ENCODE measurements at places on chromosomes 4 and X.
A peak's percentile ranks its signal among the peaks of the same experiment; 100 is the strongest.

DNA sequence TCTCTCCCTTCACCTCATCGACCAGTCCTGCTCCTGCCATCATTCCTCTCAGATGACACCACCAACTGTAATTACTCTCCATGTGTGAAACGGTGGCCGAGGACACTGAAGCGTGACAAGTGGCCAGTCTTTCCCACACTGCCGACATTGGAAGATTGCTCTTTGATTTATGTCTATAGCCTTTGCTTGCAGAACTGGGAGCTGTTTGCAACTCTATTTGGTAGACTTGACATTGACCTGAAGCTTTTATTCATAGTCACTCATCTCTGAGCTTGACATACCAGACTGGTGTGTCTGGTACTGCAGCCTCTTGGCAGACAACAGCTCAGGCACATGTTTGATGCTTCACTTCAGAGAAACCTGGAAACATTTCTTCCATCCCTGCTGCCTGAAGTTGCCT is 121.8 kb upstream of the GALNT7 start:
- no peak for DNase-seq

GRCh38 chr4:156111686-156112085 is 158.0 kb upstream of the CTSO start:
- no peak for DNase-seq

DNA sequence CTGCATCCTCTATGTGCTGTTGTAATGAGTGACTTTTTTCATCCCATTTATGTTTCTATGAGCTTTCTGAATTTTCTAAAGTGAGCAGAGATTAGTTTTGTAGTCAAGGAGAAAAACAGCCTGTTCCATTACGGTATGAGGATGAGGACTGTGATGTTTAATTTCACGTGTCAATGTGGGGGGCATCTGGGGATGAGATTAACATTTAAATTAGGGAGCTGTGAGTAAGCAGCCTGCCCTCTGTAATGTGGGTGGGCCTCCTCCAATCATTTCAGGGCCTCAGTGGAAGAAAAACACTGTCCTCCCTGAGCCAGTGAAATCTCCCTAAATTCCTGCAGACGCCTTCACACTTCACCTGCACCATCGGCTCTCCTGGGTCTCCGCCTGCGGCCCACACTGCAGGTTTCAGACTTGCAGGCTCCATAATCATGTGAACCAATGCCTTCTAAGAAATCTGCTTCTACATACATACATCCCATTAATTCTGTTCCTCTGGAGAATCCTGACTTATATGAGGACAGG is 121.7 kb downstream of the AFAP1 start:
- no peak for DNase-seq

DNA sequence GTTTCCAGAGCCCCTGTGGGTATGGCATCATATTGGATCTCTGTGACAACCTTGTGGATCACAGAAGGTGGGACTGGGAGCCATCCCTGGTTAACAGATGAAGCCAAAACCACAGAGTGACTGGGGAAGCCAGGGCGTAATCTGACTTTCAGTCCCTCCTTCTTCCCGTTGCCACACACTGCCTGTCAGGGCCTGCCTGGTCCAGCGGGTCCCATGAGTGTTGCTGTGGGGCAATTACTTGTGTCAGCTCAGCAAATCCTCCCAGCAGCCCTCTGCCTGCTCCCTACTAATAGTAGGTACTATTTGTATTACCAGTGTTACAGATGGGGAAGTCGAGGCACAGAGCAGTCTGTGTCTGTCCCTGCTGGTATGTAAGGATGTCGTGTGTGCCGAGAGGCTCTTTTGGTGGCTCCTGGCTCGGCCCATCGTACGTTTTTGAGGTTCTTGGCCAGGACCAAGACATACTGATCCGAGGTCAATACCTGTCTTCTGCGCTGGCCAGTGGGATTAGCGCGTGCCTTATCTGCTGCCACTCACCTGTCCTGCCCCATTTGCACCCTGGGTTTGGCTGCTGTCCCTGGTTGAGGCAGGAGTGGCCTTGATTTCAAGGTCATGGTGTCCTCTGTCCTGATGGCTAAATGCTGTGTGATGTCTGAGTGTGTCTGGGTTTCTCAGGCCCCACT is 5.7 kb downstream of the NSG1 start:
- DNase-seq: no peak

DNA sequence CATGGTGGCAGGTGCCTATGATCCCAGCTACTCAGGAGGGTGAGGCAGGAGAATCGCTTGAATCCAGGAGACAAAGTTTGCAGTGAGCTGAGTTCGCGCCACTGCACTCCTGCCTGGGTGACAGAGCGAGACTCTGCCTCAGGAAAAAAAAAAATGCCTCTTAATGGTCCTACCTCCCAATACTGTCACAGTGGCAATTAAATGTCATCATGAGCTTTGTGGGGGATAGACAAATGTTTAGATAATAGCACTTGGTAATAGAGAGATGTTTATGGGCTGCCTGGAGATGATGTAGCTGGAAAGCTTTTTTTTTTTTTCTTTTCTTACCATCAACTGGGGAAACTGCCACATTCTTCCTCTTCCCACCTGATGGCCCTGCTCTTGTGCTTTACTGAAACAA is 33.0 kb downstream of the GRK4 start:
- DNase-seq: no peak

- DNase-seq: no peak
Observed at GRCh38 chr4:4472344-4472958, 69.4 kb downstream of the STX18 start.

DNA sequence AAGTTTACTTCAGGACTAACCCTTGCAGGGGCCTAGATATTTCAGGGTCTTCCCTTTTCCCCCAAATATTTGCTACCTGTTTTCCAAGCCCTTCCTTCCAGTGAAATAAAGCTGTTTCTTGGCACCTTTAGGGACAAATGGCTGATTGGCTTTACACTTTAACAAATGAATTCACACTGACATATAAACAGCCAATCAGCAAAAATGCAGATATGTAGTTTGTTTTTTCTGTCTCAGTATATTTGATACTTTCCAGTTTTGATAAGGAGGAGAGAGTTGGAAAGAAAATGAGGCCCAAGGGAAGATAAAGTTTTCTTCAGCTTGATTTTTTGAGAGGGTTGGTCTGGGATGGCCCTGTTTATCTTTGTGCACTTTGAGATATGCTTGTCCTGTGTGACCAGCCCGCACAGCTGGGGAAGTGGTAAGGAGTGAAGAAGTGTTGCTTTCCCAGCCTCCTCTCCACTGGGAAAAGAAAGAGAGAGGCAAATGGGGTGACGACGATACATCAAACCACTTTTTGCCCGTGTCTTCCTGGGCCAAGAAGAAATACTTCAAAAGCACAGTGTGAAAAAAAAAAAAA is 67.5 kb downstream of the MGST2 start:
- no peak for DNase-seq

DNA sequence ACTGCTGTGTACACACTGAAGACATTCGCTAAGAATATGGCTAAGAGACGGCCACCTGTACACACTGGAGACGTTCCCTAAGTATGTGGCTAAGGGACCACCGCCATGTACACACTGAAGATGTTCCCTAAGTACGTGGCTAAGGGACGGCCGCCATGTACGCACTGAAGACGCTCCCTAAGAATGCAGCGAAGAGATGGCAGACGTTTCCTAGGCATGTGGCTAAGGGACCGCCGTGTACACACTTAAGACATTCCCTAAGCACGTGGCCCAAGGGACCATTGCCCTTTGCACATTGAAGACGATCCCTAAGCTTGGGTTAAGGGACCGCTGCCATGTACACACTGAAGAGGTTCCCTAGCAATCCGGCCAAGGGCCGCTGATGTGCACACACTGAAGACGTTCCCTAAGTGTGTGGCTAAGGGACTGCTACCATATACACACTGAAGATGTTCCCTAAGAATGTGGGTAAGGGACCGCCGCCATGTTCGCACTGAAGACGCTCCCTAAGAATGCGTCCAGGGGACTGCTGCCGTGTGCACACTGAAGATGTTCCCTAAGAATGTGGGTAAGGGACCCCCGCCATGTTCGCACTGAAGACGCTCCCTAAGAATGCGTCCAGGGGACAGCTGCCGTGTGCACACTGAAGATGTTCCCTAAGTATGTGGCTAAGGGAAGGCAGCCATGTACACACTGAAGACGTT is 36.7 kb downstream of the DHRSX start:
- DNase-seq: no peak

DNA sequence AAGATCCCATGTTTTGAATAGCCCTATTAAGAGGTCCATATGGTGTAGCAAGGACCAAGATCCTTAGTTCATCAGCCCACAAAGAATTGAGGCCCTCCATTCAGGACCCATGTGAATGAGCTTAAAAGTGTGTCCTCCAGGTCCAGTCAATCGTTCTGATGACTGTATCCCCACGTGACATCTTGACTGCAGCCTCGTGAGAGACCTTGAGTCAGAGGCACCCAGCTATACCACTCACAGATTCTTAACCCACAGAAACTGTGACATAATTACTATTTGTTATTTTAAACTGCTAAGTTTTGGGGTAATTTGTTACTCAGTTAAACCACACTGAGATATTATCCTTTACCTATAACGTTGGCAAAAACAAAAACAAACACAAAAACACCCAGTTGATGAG is 62.4 kb downstream of the ZNF182 start:
- no peak for DNase-seq

- DNase-seq: no peak
Observed at GRCh38 chrX:139194571-139195280, 335.8 kb upstream of the F9 start.

GRCh38 chrX:103586314-103586646 is 965 bp downstream of the TCEAL4 start:
- DNase-seq: no peak

GRCh38 chr4:3070709-3071500 is 3.4 kb downstream of the HTT-AS start:
- DNase-seq: no peak

DNA sequence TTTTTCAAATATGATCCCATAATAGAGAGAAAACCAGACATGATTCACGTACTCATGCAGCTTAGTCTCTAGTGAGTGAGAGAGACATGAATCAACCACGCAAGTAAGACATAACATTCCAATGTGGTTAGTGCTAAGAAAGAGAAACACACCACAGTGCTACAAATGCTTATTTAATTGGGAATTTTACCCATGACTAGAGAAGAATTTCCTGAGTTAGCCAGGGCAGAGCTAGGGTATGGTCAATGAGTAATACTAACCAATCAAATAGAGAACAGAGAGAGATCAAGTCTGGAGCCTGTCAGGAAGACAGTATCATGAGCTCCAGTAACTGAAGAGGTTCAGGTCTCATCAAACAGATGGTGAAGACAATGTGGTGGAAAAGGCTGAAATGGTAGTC is 495.2 kb downstream of the PDGFC start:
- no peak for DNase-seq

DNA sequence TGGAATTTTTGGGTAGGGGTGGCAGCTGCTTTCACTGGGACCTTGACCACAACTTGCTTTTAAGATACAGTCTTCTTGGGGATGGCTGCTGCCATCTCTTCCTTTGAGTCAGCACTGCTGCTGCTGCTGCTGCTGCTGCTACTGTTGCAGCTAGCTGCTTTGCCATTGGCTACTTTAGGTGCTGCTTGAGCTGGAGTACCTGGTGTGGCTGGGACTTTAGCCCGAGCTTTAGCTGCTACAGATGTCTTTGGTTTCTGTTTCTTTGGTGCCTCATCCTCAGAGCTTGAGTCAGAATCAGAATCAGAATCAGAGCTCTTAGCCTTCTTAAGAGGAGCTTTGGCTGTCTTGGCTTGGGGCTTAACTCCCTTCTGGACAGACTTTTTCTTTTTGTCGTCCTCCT is 52.2 kb downstream of the FAM9B start:
- no peak for DNase-seq

GRCh38 chr4:128060121-128060698 is 902 bp upstream of the LARP1B start:
- no peak for DNase-seq

GRCh38 chr4:99300934-99301333 is 10.1 kb upstream of the ADH1A start:
- DNase-seq: no peak

- no peak for DNase-seq
Observed at GRCh38 chr4:140841186-140841585, 85.0 kb upstream of the TBC1D9 start.

- DNase-seq: no peak
Observed at GRCh38 chrX:132563976-132564375, 75.1 kb upstream of the MBNL3 start.

GRCh38 chr4:20403290-20403689 is 151.6 kb downstream of the SLIT2 start:
- DNase-seq: no peak

- no peak for DNase-seq
Observed at GRCh38 chrX:53239474-53239873, 14.5 kb upstream of the KDM5C start.

DNA sequence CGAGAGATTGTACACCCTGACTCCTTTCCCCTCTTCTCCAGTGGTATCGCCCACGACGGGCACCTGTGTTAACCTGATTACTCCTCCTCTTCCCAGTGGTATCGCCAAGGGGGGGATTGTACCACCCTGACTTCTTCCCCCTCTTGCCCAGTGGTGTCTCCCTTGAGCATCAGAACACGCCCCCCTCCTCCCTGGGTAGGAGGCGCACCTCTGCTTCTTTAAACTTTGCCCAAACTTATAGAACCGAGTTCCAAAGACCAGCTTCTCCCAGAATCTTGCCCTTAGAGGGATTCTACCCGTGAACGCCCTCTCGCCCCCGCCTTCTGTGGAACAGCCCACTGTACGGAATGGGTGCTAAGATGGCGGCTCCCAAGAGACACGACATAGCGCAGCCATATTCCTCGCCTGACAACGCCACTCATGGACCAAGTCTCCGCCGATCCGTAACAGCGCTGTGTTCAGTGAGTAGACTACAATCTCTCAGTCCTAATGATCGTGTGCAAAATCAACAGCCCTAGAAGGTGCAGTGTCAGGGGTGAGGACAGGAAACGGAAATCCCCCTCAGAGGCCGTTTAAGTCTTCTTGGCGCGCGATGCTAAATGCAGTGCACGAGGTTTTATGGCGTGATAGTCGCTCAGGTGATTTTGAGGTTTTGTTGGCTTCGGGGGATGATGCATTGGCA is 4.2 kb upstream of the ZNF157 start:
- no peak for DNase-seq

DNA sequence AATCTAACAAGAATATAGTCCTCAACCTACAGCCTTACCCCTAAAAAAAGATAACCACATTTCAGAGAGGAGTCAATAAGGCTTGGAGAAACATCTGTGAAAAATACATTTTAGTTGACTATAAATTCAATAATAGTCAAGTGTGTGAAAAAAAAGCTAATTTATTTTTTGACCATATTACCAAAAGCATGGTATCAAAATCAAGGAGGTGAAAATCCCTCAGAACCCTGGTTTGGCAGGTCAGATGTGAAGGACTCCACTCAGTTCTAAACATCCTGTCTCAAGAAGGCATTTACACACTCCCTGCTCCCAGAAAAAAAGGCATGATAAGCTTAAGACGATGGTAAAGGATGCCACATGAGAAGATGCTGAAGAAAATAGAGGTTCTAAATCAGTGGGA is 745.1 kb upstream of the TENM3 start:
- DNase-seq: no peak

DNA sequence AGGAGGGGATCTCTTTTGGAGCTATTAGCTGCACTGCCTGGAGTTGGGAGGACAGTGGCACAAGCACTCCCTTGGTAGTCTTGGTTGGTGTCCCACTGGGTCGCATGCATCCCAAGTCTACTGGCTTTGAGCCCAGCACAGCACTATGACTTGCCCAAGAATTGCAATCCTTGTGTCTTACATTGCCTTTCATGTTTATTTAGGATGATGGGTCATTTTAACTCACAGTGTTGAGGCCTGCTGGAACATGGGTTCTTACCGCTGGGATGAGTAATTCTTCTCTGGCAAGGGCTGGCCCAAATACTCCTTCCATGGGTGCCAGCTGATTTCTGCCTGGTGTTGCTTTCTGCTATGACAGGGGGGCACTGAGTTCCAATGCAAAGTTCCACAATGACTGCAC is 185.5 kb downstream of the TEX13C start:
- DNase-seq: no peak

GRCh38 chrX:132638313-132638712 is 149.5 kb upstream of the MBNL3 start:
- peak; percentile 74 for DNase-seq
